ENCODE measurements at places on chromosomes 11 and 22. TPM values are rescaled to one million over a fixed set of nuclear protein-coding genes. Genes with fewer than 3 reads are reported as not detected.

IGSF9B gene
- 0.15 TPM for total RNA-seq

ARSA gene
- total RNA-seq, result 55.7 TPM

SLC16A8 gene
- total RNA-seq, result not detected

RIMBP3B gene
- not detected for total RNA-seq

DLG2 gene
- total RNA-seq, result 0.08 TPM
